ENCODE measurements at places on chromosomes 7 and 10. TPM values are rescaled to one million over a fixed set of nuclear protein-coding genes. Genes with fewer than 3 reads are reported as not detected.

- DNase-seq: no peak
These were observed 1.0 kb upstream of the CTTNBP2 start for GRCh38 chr7:117874191-117874700.

Gene PTN
- 52.3 TPM for total RNA-seq

Gene ACHE
- total RNA-seq: 7.2 TPM

GRCh38 chr7:146510088-146510680, 393.6 kb downstream of the CNTNAP2 start:
- no peak for DNase-seq

Gene APBB1IP
- 3.5 TPM for total RNA-seq

- no peak for DNase-seq
These were observed 158.4 kb upstream of the PDE1C start for GRCh38 chr7:32228601-32229000.

GRCh38 chr10:130985158-130985753, 326.3 kb downstream of the TCERG1L start:
- no peak for DNase-seq

GRCh38 chr10:12419262-12419847, 70.0 kb downstream of the CAMK1D start:
- peak; percentile 86 for DNase-seq

Gene VIPR2
- 16.4 TPM for total RNA-seq

- no peak for DNase-seq
These were observed 9.9 kb downstream of the LRRC4 start for GRCh38 chr7:128021366-128021765.

DNA sequence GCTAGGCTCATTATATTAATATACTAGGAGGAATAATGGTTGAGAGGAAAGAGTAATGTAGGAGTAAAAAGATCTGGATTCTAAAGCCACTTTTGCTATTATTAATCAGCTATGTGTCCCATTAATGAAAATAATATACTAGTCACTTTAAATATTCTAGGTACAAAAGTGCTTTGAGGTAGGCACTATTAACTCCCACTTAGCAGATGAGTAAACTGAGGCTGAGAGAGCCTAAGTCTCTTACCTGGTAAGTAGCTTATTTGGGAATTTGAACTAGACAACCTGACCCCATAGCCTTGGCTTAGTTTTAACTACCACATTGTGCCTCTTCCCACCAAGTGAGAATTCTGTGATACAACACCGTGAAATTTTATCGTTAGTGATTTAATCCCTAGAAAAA, 6.0 kb downstream of the ARMC10 start:
- no peak for DNase-seq

DNA sequence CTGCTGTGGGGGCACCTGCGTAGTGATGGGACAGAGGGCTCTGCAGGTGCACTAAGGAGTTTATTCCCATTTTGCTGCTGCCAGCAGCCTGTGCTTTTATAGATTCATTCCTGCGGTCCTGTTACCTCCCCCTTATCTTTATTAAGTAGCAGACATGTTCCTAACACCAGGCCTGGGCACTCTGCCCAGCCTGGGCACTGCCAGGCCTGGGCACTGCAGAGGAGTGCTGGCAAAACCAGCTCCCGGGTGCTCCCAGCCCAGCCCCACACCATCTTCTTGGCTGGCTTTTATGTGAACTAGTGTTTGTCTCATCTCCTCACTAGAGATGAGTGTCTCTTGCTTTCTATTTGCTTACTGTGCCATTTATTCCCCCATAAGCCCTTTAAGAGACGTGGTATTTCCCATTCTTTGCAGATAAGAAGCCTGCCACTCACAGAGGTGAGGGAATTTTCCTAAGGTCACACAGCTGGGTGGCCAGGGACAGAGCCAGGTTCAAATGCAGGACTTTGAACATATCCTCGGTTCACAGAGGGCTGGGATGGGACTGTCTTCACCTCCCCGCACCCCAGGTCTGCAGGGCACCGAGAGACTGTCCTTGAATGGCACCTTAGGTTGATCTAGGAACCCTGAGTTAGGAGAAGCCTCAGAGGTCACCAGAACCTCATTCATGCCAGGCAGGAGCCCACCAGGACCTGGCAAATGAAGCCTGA, 14.6 kb upstream of the DRGX start:
- no peak for DNase-seq

DNA sequence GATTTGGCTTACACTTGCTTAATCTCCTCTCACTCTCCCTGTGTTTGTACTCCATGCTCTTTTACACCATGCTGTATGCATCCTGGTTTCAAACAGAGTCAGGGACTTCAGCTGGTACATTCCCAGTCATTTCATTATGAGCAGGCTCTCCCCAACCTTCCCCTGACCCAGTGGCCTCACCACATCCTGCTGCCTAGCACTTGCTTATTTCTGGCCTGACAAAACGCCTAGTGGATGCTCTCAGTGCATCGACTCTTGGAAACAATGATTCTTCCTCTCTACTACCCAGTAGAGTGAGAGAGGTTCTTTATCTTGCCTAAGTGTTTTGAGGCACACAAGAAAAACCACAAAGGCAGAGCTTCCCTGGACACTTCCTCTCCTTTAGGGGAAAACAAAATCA, 63.4 kb downstream of the CAV1 start:
- DNase-seq: no peak

Gene HK1
- total RNA-seq: 74.9 TPM

DNA sequence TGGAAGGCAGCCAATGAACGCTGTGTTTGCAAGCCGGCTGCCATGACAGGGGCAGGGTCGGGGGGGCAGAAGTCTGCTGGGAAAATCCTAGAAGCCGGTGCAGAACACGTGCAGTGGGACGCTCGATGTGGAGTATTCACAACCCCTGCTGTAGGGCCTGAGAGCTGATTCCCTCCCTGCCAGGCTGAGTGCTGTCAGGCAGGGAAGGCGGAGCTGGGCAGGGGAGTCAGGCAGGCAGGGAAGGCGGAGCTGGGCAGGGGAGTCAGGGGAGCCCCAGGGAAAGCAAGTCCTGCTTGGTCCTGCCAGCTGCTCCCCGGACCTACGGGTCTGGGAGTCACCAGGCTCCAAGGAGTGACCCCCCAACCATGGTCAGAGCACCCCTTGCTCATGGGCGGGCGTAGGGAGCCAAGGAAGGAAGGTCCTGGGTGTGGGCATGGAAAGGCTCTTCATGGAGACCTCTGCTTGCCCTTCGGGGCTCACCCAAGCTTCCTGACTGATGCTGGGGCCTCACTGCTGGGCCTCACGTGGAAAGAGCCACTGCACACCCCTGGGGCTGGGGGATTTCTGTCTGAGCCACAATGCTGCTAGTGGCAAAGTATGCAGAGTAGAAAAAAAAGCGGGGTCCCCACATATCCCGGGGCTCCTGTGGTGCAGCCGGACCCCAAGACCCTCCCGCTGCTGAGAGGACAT, 4.2 kb downstream of the CNPY1 start:
- no peak for DNase-seq

DNA sequence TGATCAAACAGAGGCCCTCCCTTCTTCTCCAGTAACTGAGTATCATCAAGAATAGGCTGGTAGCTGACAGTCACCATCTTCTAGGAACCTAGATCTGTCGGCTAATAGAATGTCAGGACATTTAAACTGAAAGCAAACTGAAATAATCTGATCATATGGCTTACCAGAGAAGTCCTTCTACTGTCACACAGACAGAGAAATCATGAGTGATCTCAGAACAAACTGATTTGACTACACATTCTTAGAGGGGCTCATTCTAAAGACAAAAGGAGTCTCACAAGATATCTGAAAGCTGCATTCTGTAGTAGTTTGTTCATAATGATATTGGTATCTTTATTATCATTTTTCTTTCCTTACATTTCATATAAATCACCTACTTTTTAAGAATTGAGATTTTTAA, 130.9 kb upstream of the ADCY1 start:
- DNase-seq: no peak
